Stimulated activated CD4-positive, alpha-beta T cell treated with anti-CD3 and anti-CD28 coated beads, TNF-alpha, amount 100 ng/mL, for 48 hours (primary cell): ENCODE measurements at places on chromosomes 7 and 10.

- no peak for DNase-seq
These were observed 163.6 kb downstream of the SUGCT start for GRCh38 chr7:40298421-40298820.

- DNase-seq, result no peak
These were observed 526.6 kb downstream of the GLRX3 start for GRCh38 chr10:130662775-130663174.

- DNase-seq, result no peak
These were observed 273.4 kb downstream of the DIP2C start for GRCh38 chr10:416091-416515.

DNA sequence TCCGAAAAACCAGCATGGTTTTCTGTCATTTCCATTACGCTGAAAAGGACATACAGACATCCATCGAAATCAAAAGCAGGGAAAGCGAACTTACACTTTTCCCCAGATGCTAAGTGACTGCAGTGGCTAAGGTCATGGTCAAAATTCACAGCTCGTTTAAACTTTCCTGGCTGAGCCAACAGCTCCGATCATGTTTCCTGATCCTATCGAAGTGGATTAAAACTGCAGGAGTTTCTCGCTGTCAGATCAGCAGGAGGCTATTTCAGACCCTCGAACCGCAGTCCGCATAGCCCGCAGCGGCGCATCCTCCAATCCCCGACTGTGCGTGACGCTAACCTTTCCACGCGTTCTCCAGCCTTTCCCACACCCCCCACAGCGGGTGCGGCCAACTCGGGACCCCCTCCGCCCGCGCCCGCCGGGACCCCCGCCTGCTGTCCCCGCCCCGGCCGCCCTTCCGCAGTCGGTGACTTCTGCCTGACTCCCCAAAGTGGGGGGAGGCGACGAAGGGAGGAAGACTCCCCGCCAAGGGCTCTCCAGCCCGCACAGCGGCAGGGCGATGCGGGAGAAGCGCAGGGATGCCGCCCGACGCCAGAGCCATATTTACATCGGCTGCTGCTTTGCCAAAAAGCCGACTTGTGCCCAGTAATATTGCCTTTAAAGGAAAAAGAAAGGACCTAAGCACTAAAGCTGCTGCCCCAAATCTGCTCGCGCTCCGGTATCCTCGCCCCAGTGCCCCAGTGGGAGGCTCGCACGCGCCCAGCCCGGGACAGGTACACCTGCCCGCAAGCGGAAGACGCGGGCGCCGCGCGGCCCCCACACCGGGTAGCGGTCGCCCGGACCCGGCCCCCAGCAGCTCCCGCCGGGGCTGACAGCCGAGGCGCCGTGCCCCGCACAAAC, 1.2 kb downstream of the PIP4K2A start:
- no peak for DNase-seq

GRCh38 chr7:47354831-47355541, 226.9 kb downstream of the TNS3 start:
- DNase-seq, result no peak

GRCh38 chr10:3095373-3096139, 28.2 kb downstream of the PFKP start:
- peak; percentile 41 for DNase-seq

DNA sequence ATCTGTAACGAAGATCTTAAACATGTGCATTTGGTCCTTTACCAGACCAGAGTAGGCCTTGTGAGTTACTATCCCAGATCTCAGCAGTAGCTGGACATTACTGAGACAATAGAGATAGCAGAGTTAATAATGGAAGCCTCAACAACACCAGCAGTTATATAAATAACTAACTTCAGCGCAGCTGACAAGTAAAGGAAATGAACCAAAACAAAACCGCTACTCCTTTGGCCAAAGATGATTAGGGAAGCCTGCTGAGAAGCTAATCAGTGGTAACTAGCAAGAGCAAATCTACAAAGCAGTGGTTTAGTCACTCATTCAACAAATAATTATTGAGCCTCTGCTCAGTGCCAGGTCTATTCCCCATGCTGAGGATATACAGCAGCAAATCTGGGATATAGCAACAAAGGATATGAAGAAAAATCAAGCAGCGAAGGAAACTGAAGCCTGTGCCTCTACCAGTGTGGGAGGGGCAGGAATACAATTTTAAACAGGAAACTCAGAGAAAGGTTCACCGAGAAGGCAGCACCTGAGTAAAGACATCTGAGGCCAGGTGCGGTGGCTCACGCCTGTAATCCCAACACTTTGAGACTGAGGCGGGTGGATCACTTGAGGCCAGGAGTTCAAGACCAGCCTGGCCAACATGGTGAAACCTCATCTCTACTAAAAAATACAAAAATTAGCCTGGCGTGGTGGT, 103.6 kb downstream of the ELMO1 start:
- no peak for DNase-seq

DNA sequence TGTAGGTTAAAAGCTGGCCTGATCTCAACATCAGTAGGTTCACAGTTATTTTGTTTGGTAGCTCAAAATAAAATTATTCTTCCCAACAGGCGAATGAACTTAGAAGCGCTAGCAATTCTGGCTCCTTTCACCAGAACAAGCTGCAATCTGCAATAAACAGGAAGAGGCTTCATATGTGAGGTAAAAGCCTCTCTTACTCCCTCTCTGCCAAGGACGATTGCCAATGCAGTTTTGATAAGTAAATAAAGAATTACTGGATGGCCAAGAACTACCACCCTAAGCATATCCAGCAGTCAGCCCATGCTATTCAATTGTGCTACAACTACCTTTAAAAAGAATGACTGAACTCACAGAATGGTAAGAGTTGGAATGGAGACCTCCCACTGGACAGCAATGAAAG, 150.0 kb upstream of the LAMB4 start:
- DNase-seq, result no peak

GRCh38 chr10:43409385-43410109, 561 bp upstream of the HNRNPF start:
- peak; percentile 69 for DNase-seq

- no peak for DNase-seq
These were observed 766.7 kb upstream of the GHITM start for GRCh38 chr10:83372646-83373045.

- no peak for DNase-seq
These were observed 44.2 kb upstream of the TES start for GRCh38 chr7:116166156-116166555.

DNA sequence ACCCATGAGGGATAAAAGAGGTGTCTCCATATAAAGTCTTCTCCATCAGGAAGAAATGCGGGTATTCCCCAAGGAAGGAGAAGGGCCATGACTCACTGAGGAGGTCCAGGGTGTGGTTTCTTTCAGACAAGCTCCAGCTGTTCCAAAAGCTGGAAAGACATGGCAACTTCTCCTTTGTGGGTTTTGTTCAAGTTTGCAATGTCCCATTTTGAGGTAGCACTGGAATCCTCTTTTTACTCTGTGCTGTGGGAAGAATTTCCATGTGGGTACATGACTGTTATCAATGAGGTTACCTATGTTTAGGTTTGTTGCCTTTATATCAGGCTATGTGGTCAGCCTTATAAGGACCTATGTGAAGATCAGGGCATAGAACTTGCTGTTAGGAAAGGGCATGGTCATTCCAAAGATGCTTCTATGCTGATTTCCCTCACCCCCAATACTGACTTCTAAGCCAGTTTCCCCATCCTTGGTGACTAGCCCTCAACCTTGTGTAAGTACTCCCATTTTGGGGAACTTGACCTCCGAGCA, 697.5 kb downstream of the INHBA start:
- no peak for DNase-seq

DNA sequence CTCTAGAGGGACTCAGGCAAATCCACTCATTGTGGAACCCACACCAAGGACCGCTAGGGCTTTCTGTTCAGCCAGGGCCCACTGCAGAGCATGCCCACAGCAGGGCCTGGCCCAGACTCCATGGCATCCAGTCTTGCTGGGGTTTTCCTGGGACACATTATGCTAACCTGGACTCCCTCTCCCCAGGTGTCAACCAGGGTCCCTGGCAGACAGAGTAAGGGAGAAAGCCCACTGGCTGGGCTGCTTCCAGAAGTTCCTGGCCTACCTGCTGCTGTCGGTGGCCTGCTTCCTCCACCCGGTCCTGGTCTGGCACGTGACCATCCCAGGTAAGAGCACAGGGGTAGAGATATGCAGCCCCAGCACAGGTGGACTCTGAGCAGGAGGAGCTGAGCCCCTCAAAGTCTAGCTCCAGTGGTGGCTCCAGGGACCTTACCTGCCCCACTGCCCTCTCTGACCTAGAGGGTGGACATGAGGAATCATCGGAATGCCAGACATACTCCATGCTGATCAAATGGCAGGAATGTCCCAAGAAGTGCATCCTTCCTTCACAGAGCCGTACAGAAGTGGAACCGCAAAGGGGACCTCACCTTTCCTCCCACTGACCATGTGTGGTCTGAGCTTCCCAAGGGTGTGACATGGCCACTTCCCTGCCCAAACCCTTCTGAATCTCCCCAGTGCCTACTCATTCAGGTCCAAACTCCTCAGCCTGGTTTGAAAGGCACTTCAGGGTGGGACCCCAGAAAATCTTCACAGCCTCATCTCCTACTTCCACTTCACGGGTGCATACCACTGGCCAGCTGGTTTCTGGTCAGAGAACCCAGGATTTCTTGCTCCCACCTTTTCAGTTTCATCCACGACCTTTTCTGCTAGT, 22.5 kb downstream of the TMEM72 start:
- no peak for DNase-seq

GRCh38 chr10:119818889-119819270, 53.8 kb downstream of the MCMBP start:
- DNase-seq, result no peak

- no peak for DNase-seq
These were observed 319.0 kb downstream of the GRID1 start for GRCh38 chr10:86047588-86047987.

- no peak for DNase-seq
These were observed 19.6 kb upstream of the SCIN start for GRCh38 chr7:12550956-12551355.

DNA sequence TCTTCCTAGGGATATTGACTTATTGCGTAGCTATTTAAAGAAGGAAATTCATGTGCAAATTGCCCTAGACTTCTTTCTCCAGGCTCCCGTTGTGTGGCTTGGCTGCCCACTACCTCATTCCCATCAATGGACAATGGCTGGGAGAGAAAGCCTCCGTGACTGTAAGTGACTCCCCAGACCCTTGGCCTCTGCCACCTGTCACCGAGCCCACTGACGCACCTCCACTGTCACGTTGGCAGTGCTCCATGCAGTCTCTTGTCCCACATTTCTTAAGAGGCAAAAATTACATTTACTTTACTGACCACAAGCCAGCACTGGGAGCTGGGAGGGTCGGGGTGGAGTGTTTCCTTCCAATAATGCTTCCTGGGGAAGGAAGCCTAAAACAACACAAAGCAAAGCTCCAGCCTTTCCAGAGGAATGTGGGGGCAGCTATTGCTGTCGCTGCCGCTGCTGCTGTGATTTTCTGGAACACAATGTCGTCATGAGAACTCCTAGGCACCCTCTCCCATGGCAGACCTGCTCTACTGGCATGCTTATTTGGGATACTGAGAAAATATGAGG, 89.7 kb upstream of the STEAP1B start:
- DNase-seq, result no peak

DNA sequence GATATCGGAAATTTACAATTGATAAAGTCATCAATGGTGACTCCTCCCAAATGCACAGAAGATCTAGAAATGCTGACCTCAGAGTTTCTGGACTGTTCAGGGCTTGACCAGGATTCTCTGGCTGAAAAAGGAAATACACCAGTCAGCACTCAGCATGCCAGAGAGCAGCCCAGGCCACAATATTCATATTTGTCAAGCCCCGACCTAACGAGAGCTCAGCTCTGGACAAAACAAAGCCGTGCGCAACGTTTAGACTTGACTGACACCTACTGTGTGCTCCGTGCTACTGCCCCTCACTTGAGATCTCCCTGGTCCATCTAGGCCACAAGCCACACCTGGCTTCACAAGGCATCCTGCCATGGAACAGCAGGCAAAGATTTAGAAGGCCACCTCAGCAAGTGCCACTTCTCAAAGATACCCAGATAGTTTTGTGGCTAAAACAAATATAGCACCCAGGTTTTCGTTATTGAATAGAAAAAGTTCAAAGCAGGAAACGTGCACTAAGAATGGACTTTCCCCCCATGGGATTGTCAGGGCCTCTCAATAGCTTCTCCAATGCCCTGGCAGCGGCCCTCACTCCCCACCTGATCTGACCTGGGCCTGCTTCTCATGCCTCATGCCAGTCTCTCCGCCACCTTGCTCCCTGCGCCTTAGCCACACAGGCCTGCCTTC, 218.3 kb downstream of the FAM107B start:
- DNase-seq, result no peak

- no peak for DNase-seq
These were observed 212.4 kb downstream of the RNLS start for GRCh38 chr10:88370713-88371112.

DNA sequence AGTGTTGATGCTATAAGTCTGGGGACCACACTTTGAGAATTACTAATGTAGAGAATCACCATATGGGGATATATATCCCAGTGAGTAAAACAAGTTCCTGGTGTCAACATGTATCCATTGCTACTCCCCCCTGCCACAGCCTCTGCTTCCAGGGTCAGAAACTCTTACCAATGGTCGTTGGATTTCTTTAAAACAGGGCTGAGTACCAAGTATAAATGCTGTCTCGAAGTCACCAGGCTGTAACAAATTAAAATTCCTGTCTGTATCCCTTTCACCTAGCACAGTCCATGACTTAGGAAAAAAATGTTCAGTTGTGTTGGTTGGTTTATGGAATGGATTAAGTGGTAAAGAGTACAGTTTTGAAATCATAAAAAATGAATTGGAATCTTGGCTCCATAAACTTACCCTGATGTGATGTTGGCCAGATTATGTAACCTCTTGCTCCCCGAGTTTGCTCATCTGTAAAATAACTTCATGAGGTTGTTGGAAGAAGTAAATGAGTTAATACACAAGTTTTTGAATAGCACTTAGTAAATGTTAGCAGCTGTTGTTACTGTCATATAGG, 364.0 kb upstream of the LRGUK start:
- DNase-seq, result no peak
